Thoracic aorta endothelial cell (primary cell): ENCODE measurements at places on chromosomes 11 and 22. TPM values are rescaled to one million over a fixed set of nuclear protein-coding genes. Genes with fewer than 3 reads are reported as not detected.

UPK3A gene
- not detected in 2 replicates for total RNA-seq

CDHR5 gene
- not detected in 2 replicates for total RNA-seq

SLN gene
- total RNA-seq = 0.22 TPM in 1 of 2 replicates, not detected in the other

SLC5A12 gene
- not detected in 2 replicates for total RNA-seq

PHF21B gene
- not detected in 2 replicates for total RNA-seq

LRFN4 gene
- 14.9 and 24.2 TPM in 2 replicates for total RNA-seq

MCM5 gene
- total RNA-seq = 53.7 and 89.7 TPM in 2 replicates

EXPH5 gene
- 0.13 and 0.22 TPM in 2 replicates for total RNA-seq

MCHR1 gene
- not detected in 2 replicates for total RNA-seq

LMO2 gene
- total RNA-seq = 23.0 and 37.8 TPM in 2 replicates

HTATIP2 gene
- total RNA-seq = 60.7 and 74.2 TPM in 2 replicates

E2F8 gene
- total RNA-seq = 9.0 and 12.8 TPM in 2 replicates

RIBC2 gene
- total RNA-seq = 1.8 and 2.1 TPM in 2 replicates

OSBP2 gene
- 6.0 and 10.8 TPM in 2 replicates for total RNA-seq

CCDC81 gene
- 1.1 and 1.7 TPM in 2 replicates for total RNA-seq

GSTT2B gene
- 7.1 and 11.4 TPM in 2 replicates for total RNA-seq

RPL27A gene
- total RNA-seq = 695 and 842 TPM in 2 replicates

BLID gene
- total RNA-seq = 15.5 and 16.9 TPM in 2 replicates

OR51B5 gene
- not detected in 2 replicates for total RNA-seq

PLEKHA7 gene
- total RNA-seq = 0.13 and 1.7 TPM in 2 replicates

SELENOM gene
- 38.0 and 44.7 TPM in 2 replicates for total RNA-seq

SNAP29 gene
- total RNA-seq = 14.2 and 16.1 TPM in 2 replicates

OR8K3 gene
- not detected in 2 replicates for total RNA-seq

P2RY6 gene
- 0.14 TPM in 1 of 2 replicates, not detected in the other for total RNA-seq

ESAM gene
- 136 and 154 TPM in 2 replicates for total RNA-seq

CYB5R2 gene
- 1.1 and 6.3 TPM in 2 replicates for total RNA-seq

TPBGL gene
- 0.07 TPM in 1 of 2 replicates, not detected in the other for total RNA-seq

VWCE gene
- total RNA-seq = 3.8 and 6.4 TPM in 2 replicates

TBX1 gene
- total RNA-seq = 1.9 and 17.7 TPM in 2 replicates

SUSD2 gene
- total RNA-seq = 0.13 and 0.14 TPM in 2 replicates

PHLDB1 gene
- total RNA-seq = 110 and 115 TPM in 2 replicates

OR8A1 gene
- not detected in 2 replicates for total RNA-seq

CSNK2A3 gene
- total RNA-seq = 3.7 and 4.1 TPM in 2 replicates

NEFH gene
- 1.3 and 1.6 TPM in 2 replicates for total RNA-seq

TMEM191C gene
- total RNA-seq = 0.07 and 0.40 TPM in 2 replicates

KDM4D gene
- total RNA-seq = 0.80 and 1.1 TPM in 2 replicates

FGF19 gene
- total RNA-seq = not detected in 2 replicates

AP2A2 gene
- 81.3 and 86.6 TPM in 2 replicates for total RNA-seq

PLCB3 gene
- total RNA-seq = 61.2 and 61.6 TPM in 2 replicates

NEAT1 gene
- 374 and 513 TPM in 2 replicates for total RNA-seq

GGTLC3 gene
- total RNA-seq = not detected in 2 replicates

SMDT1 gene
- total RNA-seq = 7.0 and 11.7 TPM in 2 replicates

FGF4 gene
- not detected in 2 replicates for total RNA-seq

BARX2 gene
- not detected in 2 replicates for total RNA-seq

PATE2 gene
- total RNA-seq = 0.13 and 0.50 TPM in 2 replicates

ALX4 gene
- not detected in 2 replicates for total RNA-seq

FXYD2 gene
- total RNA-seq = 0.40 and 0.50 TPM in 2 replicates

PTPN5 gene
- total RNA-seq = not detected in 2 replicates

LIPT2 gene
- total RNA-seq = 2.0 and 3.1 TPM in 2 replicates

NLRP14 gene
- total RNA-seq = 0.07 and 0.53 TPM in 2 replicates
